Mammary epithelial cell (primary cell): ENCODE measurements at places on chromosomes 5 and 9. TPM values are rescaled to one million over a fixed set of nuclear protein-coding genes. Genes with fewer than 3 reads are reported as not detected.

Gene GPSM1
- total RNA-seq: 32.6 and 34.4 TPM in 2 replicates

Gene PDE8B
- not detected for total RNA-seq

Gene ADRB2
- total RNA-seq: 4.8 TPM

Gene GFPT2
- not detected in 2 replicates for total RNA-seq

Gene CNTFR
- total RNA-seq: not detected in 2 replicates
